Astrocyte of the hippocampus (primary cell): ENCODE measurements at places on chromosomes 1 and 21.
A peak's percentile ranks its signal among the peaks of the same experiment; 100 is the strongest.

- peak; percentile 69 for DNase-seq
Measured at GRCh38 chr1:5502311-5503194, 489.7 kb downstream of the NPHP4 start.

- DNase-seq: peak; percentile 48
Measured at GRCh38 chr1:171877701-171878100, 36.4 kb downstream of the DNM3 start.

DNA sequence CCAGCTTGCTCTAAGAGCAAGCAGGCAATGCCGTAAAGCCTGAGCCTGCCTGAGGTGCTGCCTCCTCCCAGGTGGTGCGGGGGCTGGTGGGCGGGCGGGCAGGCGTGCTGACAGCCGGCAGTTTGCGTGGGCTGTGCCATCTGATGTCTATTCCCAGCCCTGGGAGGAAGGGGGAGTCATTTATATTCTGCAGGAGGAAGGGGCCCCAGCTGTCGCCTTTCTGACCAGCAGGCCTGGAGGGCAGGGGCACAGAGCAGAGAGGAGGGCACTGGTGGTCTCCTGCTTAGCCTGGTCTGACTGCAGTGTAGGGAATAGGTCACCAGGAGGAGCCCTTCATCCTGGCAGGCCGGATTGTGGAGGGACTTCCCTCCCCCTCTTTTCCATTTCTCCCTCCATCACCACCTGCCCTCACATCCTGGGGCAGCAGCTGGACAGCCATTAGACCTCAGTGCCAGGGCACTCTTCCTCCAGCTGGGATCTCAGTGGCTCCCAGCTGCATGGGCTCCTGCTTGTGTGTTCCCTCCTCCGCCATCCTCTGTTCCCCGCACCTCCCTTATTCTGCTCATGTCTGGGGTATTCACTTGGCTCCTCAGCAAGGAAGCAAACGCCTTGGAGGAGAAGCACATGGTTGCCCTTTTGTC lies 4.4 kb downstream of the CYB561D1 start:
- DNase-seq: peak; percentile 62

GRCh38 chr1:73911849-73912248 lies 286.1 kb downstream of the LRRIQ3 start:
- no peak for DNase-seq

- no peak for DNase-seq
Measured at GRCh38 chr1:75327395-75327794, 193.2 kb downstream of the LHX8 start.

DNA sequence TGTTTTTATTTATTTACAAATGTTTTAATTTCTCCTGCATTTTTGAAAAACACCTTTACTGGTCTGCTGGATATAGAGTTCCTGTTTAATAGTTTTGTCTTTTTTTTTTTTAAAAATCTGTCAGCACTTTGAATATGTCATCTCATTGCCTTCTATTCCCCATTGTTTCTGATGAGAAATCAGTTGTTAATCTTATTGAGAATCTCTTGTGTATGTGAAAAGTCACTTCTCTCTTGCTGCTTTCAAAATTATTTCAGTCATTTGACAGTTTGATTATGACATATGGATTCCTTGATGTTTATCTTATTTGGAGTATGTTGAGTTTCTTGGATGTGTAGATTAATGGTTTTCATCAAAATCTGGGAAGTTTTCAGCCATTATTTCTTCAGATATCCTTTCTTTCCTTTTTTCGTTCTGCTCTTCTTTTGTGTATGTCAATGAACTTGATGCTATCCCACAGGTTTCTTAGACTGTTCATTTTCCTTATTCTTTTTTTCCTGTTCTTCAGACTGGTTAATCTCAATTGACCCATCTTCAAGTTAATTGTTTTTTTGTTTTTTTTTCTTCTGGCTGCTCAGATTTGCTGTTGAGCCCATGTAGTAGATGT lies 51.2 kb upstream of the CCDC190 start:
- DNase-seq: no peak

DNA sequence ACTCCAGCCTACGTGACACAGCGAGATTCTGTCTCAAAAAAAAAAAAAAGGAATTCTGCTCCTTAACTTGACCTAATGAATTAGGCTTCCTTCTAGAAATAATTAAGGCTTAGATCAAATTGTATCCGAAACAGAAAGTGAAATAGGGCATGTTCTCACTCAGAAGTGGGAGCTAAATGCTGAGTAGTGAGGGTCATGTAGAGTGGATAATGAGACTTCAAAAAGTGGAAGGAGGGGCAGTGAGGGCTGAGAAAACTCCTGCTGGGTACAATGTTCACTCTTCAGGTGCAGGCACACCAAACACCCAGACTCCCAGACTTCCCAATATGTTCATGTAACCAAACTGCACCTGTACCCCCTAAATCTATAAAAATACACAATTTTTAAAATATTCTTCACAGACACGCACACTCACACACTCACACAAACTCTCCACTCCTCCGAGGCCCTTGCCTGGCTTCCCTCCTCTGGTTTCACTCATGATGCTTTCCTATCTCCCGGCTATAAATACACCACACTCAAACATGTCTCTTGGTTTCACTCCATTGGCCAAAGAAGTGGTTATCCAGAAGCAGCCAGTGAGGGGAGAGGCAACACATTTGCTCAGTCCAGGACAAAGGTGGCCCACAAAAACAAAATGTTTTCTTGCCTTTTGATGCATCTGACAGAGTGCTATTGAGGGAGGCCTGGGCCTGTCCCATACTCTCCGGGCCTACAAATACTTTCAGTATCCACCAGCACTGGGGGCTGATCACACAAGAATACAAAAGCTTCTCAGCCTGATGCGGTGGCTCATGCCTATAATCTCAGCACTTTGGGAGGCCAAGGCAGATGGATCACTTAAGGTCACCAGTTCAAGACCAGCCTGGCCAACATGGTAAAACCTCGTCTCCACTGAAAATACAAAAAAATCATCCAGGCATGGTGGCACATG lies 249.2 kb downstream of the TOMM20 start:
- DNase-seq: no peak

- DNase-seq: no peak
Measured at GRCh38 chr1:15578921-15579682, 5.7 kb downstream of the AGMAT start.

DNA sequence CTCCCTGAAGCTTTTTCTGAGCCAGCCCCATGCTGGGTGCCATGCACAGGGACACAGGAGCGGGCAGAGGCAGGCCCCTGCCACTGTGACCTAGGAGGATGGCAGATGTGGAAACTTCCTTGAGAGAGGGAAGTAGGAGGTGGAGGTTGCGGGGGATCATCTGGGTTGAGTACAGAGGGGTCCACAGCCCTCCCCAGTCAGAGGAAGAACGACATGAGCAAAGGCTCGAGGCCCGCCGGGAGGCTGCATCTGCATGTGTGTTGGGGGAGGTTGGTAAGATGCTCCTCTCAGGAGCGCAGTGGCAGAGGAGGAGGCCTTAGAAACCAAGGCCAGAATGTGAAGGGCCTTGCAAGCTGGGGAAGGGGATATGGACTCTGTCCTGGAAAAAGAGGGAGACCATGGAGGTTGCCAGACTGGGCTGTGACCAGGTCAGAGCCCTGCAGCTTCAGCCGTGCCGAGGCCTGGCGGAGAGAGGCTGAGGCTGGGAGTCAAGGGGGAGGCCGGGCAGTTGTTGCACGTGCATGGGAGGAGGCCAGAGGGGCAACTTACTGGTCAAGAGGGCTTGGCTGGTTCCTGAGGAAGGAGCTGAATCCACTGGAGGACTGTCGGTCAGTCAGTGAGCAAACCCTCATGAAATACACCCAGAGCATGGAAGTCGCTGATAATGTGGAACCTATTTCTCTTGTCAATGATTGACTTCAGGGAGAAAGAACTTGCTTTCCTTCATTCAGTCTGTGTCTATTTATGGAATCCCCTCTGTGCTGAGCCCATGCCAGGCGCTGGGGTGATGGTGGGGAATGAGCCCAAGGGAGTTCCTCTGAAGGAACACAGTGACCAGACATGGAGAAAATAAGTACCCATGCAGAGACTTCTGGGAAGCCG lies 31.7 kb downstream of the A3GALT2 start:
- DNase-seq: no peak

DNA sequence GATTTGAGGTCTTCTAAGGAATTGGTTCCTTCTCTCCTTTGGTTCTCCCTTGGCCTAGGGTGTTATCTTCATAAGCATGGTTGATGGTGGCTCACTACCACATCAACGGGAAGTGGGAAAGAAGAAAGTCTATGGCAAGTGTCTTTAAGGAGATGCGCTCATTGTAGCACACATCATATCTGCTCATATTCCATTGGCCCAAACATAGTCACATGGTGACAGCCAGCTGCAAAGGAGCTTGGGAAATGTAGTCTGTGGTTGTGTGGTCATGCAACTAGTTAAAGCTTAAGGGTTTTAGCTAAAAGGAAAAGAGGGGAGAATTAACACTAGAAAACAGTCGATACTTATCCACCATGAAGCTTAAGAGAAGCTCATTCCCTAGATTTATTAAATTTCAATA lies 11.4 kb upstream of the MRPS6 start:
- no peak for DNase-seq

DNA sequence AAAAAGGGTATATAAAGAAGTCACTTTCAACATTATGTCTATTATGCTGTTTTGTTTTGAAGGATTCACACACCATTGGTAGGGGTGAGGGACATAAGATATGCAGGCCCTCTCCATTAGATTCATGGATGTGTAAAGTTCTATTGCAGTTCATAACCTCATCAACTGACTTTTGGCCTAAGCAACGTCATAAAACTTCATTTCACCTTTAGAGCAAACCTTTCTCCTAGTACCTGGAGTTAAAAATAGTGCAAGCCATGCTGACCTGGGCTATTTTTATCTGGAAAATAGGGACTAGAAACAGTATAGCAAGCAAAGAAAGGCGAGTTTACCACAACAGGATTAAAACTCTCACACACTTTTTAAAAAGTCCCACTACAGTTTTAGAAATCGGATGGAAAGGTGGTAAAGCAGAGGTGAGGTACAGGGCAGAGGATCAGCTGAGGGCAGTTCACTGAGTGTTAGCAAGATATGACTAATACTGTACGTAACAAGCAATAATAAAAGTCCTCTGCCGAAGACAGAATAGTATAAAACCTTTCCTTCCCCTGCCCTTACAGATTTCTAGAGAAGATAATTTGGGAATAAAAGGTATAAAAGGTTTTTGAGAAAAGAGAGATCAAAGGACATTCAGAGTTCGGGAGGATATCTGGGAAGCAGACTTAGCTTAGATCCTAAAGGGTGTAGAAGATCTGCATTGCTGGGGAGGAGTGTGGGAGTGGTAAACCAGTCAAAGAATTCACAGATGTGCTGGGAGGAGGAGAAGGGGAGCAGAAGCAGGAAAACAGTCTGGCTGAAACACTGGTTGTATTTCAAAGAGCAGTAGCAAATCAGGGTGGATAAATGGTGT lies 14.3 kb downstream of the EGLN1 start:
- DNase-seq: peak; percentile 42

GRCh38 chr1:244429818-244430217 lies 21.9 kb downstream of the ADSS2 start:
- no peak for DNase-seq

- DNase-seq: peak; percentile 65
Measured at GRCh38 chr1:206540044-206540780, 32.9 kb downstream of the RASSF5 start.

DNA sequence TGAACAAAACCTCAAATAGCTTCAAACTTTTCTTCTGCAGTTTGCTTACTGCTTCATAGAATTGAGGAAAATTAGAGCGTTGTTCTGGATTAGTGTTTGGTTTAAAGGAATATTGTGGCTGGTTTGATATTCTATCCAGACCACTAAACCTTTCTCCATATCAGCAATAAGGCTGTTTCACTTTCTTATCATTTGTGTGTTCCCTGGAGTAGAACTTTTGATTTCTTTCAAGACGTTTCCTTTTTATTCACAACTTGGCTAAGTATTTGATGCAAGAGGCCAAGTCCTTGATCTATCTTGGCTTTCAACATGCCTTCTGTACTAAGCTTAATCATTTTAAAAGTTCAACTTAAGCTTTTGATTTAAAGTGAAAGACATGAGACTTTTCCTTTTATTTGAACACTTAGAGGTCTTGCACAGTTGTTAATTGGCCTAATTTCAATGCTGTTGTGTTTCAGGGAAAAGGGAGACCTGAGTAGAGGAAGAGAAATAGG lies 359.1 kb downstream of the S1PR1 start:
- DNase-seq: peak; percentile 36

- no peak for DNase-seq
Measured at GRCh38 chr21:17560377-17561025, 47.7 kb downstream of the CXADR start.

DNA sequence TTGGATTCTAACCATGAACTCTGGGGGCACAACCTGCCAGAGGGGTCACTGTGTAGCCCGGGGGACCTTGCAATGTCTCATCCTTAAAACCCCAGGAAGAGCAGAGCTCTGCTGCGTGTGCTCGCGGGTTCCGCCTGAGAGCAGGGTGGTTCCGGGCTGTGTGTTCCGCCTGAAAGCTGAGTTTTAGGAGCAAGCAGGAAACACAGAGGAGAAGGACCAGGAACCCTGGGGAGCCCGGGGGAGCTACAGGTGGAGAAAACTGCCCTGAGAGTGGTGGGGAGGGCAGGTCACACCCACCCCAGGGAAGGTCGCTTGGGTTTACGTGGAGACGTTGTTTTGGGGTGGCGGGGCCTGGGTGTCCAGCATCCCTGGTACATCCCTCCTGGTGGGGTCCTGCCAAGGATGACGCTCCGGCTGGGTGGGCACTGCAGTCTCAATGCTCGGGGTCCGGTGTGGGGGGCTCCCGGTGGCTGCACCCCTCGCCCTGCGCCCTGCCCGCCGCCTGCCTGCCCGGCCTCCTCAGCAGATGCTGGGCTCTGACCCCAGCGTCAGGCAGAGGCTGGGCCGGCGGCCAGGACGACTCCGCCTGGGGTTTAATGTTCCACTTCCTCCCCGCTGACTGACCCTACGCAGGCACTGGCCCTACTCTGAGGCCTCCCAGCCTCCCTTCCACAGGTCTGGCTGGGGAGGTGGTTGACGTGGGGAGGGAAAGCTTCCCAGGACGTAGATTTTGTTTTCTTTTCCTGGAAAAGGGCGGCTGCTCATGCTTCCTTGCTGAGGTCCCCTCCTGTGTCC lies 17.3 kb upstream of the C1orf159 start:
- DNase-seq: no peak

DNA sequence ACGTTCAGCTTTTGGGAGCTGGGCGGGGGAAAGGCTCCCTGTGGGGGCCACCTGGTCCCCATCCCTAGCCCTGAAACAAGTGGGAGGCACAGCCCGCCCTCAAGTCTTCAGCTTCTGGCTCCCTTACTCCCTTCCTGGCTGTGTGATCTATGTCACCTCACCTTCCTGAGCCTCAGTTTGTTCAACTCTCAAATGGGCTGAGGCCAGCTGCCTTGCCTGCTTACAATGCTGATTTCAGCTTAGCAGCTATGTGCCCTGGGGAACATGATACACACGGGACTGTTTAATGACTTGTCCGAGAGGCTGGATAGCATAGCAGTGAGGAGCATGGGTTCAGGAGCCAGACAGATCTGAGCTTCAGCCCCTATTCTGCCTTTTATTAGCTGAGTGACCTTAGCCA lies 19.3 kb downstream of the GRHL3 start:
- no peak for DNase-seq

DNA sequence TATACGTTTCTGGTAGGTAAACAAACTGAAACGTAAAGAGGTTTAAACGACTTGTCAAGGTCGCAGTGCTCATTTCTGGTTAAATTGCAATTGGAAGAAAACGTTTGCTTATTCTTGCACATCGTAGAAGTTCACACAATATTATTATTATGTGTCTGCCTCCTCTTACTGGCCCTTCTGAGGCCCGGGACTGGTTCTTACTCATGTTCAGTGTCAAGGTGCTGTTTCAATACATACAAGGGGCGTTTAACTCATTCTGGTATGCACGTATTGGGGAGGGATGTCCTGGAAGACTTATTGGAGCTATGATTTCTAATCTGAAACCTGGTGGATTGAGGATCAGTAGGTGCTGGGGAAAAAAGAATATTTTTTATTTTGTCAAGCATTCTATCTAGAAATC lies 932 bp downstream of the RPF1 start:
- DNase-seq: peak; percentile 11

GRCh38 chr1:230427094-230427876 lies 1.2 kb upstream of the PGBD5 start:
- no peak for DNase-seq
